Body of pancreas (tissue), 4 donors: ENCODE measurements at places on chromosomes 3 and 15.
A peak's percentile ranks its signal among the peaks of the same experiment; 100 is the strongest.

DNA sequence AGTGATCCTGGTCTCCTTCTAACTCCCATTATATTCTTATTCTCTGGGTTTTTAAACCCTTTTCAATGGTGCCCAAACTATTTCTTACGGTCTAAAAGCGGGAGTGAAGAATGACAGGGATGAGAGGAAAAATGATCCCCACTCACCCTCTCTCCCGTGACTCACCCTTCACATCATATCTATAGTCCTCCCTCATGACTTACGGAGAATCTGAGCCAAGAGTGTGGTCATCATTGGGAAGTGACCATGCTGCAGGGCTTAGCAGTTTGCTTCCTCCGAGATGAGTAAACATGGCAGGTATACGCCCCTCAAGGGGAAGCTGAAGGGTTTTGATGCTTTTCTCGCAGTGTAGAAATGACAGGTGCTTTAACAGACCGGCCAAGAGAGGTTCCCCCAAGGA is 274.0 kb downstream of the RYR3 start:
- DNase-seq = no peak

DNA sequence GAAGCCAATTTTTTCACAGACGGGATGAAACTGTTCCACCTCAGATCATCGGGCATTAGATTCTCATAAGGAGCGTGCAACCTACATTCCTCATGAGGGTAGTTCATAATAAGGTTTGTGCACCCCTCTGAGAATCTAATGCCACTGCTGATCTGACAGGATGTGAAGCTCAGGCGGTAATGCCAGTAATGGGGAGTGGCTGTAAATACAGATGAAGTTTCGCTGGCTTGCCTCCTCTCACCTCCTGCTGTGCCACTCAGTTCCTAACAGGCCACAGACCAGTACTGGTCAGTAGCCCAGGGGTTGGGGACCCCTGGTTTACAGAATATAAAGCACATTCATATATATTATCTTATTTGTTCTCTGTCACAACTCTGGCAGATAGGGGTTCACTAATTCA is 2.1 kb upstream of the LIMD1 start:
- DNase-seq = no peak

DNA sequence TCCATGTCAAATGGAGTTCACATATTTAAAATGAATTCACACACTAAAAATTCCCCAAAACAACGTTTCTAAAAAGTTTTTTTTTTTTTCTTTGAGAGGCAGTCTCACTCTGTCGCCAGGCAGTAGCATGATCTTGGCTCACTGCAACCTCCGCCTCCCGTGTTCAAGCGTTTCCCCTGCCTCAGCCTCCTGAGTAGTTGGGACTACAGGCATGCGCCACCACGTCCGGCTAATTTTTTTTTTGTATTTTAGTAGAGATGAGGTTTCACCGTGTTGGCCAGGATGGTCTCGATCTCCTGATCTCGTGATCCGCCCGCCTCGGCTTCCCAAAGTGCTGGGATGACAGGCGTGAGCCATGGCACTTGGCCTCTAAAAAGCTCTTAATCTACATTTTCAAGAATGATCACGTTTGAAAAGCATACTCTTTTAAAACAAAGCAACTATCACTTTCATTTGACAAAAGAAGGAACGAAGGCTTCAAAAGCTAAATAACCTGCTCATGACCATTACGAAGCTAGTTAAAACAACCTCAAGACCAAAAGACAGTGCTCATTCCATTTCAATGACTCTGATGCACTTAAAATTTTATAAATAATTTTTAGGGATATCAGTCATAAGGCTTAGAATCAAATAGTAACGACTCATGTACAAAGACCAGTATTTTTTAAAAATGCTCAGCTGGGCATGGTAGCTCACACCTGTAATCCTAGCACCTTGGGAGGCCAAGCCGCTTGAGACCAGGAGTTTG is 5.5 kb downstream of the UBE3A start:
- DNase-seq = no peak

DNA sequence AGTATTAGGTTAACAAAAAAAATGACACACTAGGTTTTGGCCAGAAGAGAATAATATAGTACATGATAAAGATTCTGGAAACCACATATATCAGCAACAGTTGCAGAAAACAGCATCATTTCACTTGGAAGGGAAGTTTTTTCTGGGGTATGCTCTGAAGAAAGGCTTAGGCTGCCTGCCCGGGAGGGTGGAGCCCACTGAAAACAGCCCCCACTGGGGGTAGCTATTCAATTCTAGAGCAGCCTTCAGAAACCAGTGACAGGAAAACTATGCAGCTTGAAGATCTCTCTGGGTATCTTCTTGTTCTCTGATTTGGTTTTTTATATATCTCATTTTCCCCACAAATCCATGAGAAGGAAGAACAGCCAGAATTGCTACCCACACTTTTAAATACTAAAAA is 43.2 kb downstream of the ZMAT3 start:
- no peak for DNase-seq

- no peak for DNase-seq
Measured at GRCh38 chr3:27720899-27721716, 1.0 kb downstream of the EOMES start.

GRCh38 chr3:141875893-141876380 is 506 bp upstream of the ATP1B3 start:
- peak; percentile 55 for DNase-seq

DNA sequence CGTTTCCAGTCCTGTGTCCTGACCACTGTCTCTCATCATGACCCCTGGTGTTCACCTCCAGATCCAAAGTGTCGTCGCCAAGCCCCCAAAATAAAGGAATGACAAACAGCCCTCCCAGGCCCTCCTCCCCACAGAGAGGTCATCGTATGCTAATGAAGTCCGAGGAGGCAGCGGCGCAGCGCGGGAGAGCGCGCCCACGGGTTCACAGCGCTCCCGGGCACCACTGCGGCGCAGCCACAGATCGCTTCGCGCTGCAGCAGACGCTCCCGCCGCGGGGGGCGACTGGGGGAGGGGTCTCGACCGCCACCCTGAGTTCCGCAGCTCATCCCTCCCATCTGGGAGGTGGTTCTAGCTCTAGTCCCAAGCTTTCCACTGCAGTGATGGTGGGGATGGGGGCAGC is 1.3 kb downstream of the DGKG start:
- no peak for DNase-seq

- DNase-seq = no peak
Measured at GRCh38 chr15:92071045-92071634, 217.6 kb downstream of the SLCO3A1 start.
